Stimulated activated CD8-positive, alpha-beta memory T cell treated with anti-CD3 and anti-CD28 coated beads, Interleukin-4, amount 100 ng/mL, for 4 hours (primary cell): ENCODE measurements at places on chromosomes 16 and 17.

- DNase-seq = no peak
Observed at GRCh38 chr16:88871730-88872416, 5.4 kb upstream of the PABPN1L start.

- no peak for DNase-seq
Observed at GRCh38 chr17:61947367-61948078, 19.7 kb upstream of the INTS2 start.

DNA sequence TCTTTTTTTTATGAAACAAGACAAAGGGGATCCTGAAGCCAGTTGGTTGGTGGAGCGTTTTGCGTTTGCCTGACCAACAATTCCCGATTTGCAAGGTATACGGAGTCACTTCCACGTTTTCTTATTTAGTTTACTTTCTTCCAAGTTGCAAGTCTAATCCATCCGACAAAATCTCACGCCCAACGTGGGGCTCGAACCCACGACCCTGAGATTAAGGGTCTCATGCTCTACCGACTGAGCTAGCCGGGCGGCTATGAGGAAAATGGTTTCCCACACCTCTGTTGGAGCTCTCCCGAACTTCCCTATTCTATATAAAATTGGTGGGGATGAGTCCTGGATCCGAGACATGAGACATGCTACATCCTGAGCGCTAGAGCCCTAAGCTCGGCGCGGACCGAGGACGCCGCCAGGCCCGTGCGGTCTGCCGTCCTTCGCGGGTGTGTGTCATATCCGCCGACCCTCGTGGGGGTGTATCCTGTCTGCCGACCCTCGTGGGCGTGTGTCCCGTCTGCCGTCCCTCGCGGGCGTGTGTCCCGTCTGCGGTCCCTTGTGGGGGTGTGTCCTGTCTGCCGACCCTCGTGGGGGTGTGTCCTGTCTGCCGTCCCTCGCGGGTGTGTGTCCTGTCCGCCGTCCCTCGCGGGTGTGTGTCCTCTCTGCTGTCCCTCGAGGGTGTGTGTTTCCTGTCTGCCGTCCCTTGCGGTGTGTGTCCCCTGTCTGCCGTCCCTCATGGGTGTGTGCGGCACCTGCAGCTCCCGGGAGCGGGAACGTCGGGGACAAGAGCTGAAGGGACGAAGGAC is 22.6 kb downstream of the ZNF213 start:
- peak; percentile 47 for DNase-seq

GRCh38 chr16:85245307-85246172 is 133.3 kb upstream of the CIBAR2 start:
- DNase-seq = peak; percentile 7

DNA sequence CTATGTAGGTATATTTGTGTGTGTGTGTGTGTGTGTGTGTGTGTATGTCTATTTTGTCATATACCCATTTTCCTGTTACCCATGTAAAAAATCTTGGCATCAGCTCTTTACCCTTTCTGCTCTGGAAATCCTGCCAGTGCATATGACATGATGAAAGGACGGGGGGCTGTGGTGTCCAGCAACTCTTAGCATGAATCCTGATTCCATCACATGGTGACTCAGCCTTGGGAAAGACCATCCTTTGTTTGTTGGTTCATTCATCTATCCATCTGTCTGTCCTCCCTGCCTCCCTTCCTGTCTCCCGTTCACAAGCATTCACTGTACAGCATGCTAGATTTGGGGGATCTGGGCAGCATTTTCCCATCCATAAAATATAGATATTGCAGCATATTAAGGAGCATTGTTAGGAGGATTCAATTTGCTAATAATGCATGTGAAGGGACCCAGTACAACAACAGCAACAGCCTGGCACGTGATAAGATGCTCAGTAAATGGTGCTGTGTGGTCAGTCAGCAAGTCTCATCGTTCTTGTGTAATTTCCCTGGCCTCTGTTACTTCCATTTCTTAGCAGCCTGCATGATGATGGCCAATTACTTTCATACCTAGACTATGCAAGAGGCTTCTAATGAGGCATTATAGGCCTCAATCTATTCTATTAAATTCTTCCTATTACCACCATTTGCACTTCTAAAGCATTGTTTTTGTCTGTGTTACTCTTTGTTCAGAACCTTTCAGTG is 191.0 kb downstream of the PRKCA start:
- no peak for DNase-seq

DNA sequence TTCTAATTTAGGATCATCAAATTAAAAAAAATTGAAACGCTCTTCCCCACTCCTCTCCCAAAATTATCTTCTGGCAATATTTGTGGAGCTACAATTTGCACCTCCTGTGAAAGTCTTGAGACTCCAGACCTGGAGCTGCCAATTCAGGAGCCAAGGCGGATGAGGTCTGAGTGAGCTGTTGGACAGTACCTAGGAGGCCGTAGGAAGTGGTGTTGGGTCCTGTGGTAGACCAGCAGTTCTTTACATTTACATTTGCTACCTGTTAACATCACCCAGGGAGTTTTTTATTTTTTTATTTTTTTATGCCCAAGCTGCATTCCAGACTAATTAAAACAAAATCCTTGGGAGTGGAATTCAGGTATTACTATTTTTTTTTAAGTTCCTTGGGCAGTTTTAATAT is 271.0 kb downstream of the PHKB start:
- no peak for DNase-seq
